ENCODE measurements at places on chromosomes 3 and 15. TPM values are rescaled to one million over a fixed set of nuclear protein-coding genes. Genes with fewer than 3 reads are reported as not detected.

HRG gene
- not detected for total RNA-seq

FAM219B gene
- 37.5 TPM for total RNA-seq

DISP2 gene
- 1.0 TPM for total RNA-seq

TMEM40 gene
- not detected for total RNA-seq

AGBL1 gene
- not detected for total RNA-seq

CELSR3 gene
- total RNA-seq, result 7.3 TPM

ACKR4 gene
- 0.13 TPM for total RNA-seq

HEG1 gene
- total RNA-seq, result 14.3 TPM

ASTE1 gene
- total RNA-seq, result 4.5 TPM

FBXO40 gene
- total RNA-seq, result not detected

ZIC4 gene
- 0.56 TPM for total RNA-seq

FBXL2 gene
- 2.4 TPM for total RNA-seq

CD80 gene
- not detected for total RNA-seq
